A549 treated with Mapracorat at 1 μM for 4 hours (cell line): ENCODE measurements at places on chromosomes 6 and 20. TPM values are rescaled to one million over a fixed set of nuclear protein-coding genes. Genes with fewer than 3 reads are reported as not detected.

KIFC1 gene
- total RNA-seq = 36.9 to 44.7 TPM (median 43.5 TPM) in 5 replicates

PLCB4 gene
- total RNA-seq = 13.4 to 19.5 TPM (median 17.4 TPM) in 5 replicates

CAP2 gene
- 10.6 to 14.6 TPM (median 13.0 TPM) in 5 replicates for total RNA-seq

FAM8A1 gene
- total RNA-seq = 3.6 to 5.0 TPM (median 4.2 TPM) in 5 replicates

FAM162B gene
- total RNA-seq = not detected in 5 replicates

CHMP4B gene
- total RNA-seq = 151 to 167 TPM (median 165 TPM) in 5 replicates

FAM209B gene
- 0.22 to 0.67 TPM (median 0.34 TPM) in 5 replicates for total RNA-seq

OTOR gene
- not detected in 5 replicates for total RNA-seq

ECT2L gene
- total RNA-seq = not detected in 5 replicates

IBTK gene
- total RNA-seq = 24.8 to 31.8 TPM (median 29.4 TPM) in 5 replicates

SYNDIG1 gene
- total RNA-seq = 1.4 to 2.2 TPM (median 1.8 TPM) in 5 replicates

BPI gene
- total RNA-seq = not detected in 5 replicates

ARFGEF3 gene
- 0.43 to 0.69 TPM (median 0.49 TPM) in 5 replicates for total RNA-seq

PRSS35 gene
- total RNA-seq = 0.07 TPM in 1 of 5 replicates, not detected in the others

SIGLEC1 gene
- 0.01 to 0.02 TPM (median 0.02 TPM) in 3 of 5 replicates, not detected in the others for total RNA-seq

SCRT2 gene
- total RNA-seq = 0.08 TPM in 1 of 5 replicates, not detected in the others

GABRR1 gene
- not detected in 5 replicates for total RNA-seq

RAMACL gene
- total RNA-seq = 0.07 to 0.27 TPM (median 0.12 TPM) in 5 replicates

CYP39A1 gene
- total RNA-seq = 0.20 TPM in 1 of 5 replicates, not detected in the others

RAB44 gene
- 0.03 to 0.06 TPM (median 0.04 TPM) in 4 of 5 replicates, not detected in the other for total RNA-seq

FLRT3 gene
- total RNA-seq = 1.6 to 2.2 TPM (median 1.8 TPM) in 5 replicates

TNXB gene
- total RNA-seq = 0.32 to 0.76 TPM (median 0.50 TPM) in 5 replicates

CSTF1 gene
- 34.6 to 39.8 TPM (median 36.4 TPM) in 5 replicates for total RNA-seq

GCNT2 gene
- 4.9 to 6.3 TPM (median 5.5 TPM) in 5 replicates for total RNA-seq

SLC4A11 gene
- 8.7 to 10.7 TPM (median 9.9 TPM) in 5 replicates for total RNA-seq

OPN5 gene
- total RNA-seq = not detected in 5 replicates

MUC21 gene
- total RNA-seq = not detected in 5 replicates

THBS2 gene
- total RNA-seq = 0.02 TPM in 1 of 5 replicates, not detected in the others

TINAG gene
- 0.25 to 0.30 TPM in 2 of 5 replicates, not detected in the others for total RNA-seq

TBXT gene
- total RNA-seq = not detected in 5 replicates

CGA gene
- 0.19 to 0.43 TPM (median 0.29 TPM) in 5 replicates for total RNA-seq

LST1 gene
- 0.16 to 0.36 TPM in 2 of 5 replicates, not detected in the others for total RNA-seq

PSORS1C1 gene
- 4.2 to 5.7 TPM (median 4.4 TPM) in 5 replicates for total RNA-seq

GPR63 gene
- total RNA-seq = 0.35 to 0.51 TPM (median 0.38 TPM) in 5 replicates

MAS1 gene
- total RNA-seq = 0.01 TPM in 1 of 5 replicates, not detected in the others

AGER gene
- total RNA-seq = 1.2 to 2.0 TPM (median 1.3 TPM) in 5 replicates

ID1 gene
- 320 to 528 TPM (median 444 TPM) in 5 replicates for total RNA-seq

IL17A gene
- total RNA-seq = not detected in 5 replicates

BMP5 gene
- total RNA-seq = 0.04 TPM in 1 of 5 replicates, not detected in the others

MICB gene
- total RNA-seq = 6.0 to 8.1 TPM (median 7.5 TPM) in 5 replicates

TP53TG5 gene
- not detected in 5 replicates for total RNA-seq

RBBP8NL gene
- 0.52 to 1.0 TPM (median 0.73 TPM) in 5 replicates for total RNA-seq

BPIFB1 gene
- total RNA-seq = 0.10 to 0.17 TPM in 2 of 5 replicates, not detected in the others

FOXQ1 gene
- 3.5 to 5.5 TPM (median 5.2 TPM) in 5 replicates for total RNA-seq

PROKR2 gene
- total RNA-seq = not detected in 5 replicates

RPL10A gene
- total RNA-seq = 1,498 to 1,585 TPM (median 1,526 TPM) in 5 replicates

CASS4 gene
- 0.05 to 0.06 TPM in 2 of 5 replicates, not detected in the others for total RNA-seq

DLK2 gene
- 4.5 to 7.5 TPM (median 7.1 TPM) in 5 replicates for total RNA-seq

RFX6 gene
- not detected in 5 replicates for total RNA-seq

OR2B6 gene
- 0.17 to 0.30 TPM in 2 of 5 replicates, not detected in the others for total RNA-seq

NMBR gene
- total RNA-seq = not detected in 5 replicates

CCM2L gene
- 0.27 to 0.61 TPM (median 0.35 TPM) in 5 replicates for total RNA-seq

GMPR gene
- 3.8 to 6.8 TPM (median 6.0 TPM) in 5 replicates for total RNA-seq
